ENCODE measurements at places on chromosomes 13 and 19.

DNA sequence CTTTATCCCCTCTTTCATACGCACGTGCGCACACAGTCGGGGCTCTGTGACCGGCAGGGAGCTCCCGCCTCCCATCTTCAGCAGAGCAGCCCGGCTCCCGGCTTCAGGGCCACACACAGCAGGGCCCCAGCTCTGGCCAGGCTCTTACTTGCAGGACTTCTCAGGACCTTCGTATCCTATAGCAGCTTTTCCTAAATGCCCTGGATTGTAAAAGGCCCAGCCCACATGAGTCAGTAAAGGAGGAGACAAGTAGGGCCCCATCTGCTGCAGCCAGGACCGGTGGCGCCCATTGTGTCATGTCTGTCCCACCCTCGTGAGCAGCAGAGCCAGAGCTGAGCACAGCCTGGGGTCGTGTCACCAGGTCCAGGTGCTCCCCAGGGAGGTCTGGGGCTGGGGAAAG, 107.6 kb upstream of the VSTM2B start:
- DNase-seq, result no peak

DNA sequence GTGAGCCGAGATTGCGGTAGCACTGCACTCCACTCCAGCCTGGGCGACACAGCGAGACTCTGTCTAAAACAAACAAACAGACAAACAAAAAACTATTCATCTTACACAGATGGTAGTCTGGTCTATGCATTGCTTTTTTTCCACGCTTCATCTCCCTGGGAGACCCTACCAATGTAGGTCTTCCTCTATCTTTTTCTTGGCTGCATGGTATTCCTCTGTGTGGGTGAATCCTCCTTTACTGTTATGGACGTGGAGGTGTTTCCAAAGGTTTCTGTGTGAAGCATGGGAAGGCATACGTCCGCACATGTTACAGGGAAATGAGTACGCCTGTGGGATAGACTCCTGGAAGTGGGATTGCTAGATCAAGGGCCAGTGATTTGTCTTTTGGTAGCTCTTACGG, 5.6 kb downstream of the BICRA start:
- no peak for DNase-seq

GRCh38 chr19:20444202-20444885, 121.2 kb downstream of the ZNF737 start:
- DNase-seq, result no peak

GRCh38 chr19:1826557-1827521, 14.8 kb upstream of the ATP8B3 start:
- DNase-seq, result no peak

GRCh38 chr13:71677124-71677523, 189.9 kb downstream of the DACH1 start:
- DNase-seq, result no peak

DNA sequence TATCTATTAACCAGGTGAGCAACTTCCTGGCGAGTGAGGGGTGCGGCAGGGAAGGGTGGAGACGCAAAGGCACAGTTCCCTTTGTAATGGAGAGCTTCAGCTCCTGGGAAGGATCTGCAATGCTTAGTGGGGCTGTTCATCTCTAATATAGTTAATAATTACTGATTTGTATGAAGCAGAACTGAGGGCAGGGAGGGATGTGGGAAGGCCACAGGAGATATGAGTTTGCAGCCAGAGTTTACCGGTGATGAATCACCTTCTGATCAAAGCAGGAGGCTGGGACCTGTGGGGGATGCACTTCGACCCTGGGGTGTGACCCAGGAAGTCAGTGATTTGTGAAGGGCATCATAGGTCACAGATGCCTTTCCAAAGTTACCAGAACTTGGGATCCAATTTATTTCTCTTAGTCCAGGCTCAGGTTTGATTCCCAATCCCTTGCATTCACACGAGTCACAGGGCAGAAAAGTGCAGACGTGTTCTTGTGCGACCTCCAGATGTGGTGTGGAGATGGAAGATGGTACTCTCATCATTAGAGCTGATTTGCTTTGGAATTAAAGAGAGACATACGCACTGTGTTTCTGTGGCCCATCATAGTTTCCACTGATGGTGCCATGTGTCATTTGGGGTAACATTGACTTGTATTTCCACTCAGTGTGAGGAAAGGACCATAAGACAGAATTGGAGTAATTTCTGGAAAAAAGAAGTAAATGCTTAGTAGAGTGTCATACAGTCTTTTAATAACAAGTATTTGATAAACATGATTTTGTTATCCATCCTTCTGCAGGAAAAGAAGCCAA, 55.0 kb downstream of the LRCH1 start:
- DNase-seq, result no peak

GRCh38 chr13:60850526-60850925, 453.5 kb downstream of the TDRD3 start:
- no peak for DNase-seq

DNA sequence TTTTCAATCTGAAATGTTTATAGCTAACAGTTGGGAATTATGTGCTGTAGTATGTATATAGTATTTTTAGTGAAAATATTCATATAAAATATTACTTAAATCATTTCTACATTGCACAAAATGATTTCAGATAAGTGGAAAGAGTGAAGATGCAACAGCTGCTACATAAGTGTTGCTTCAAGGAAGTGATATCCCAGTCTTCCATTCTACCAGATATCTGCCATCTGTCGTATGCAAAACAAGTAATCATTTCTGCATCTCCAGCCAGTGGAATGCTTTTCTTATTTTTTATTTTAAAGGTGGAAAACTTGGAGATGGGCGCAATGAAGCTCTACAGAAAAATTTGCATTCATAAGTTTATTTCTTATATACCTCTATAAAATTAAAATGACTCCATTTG, 152.5 kb upstream of the MAB21L1 start:
- no peak for DNase-seq

DNA sequence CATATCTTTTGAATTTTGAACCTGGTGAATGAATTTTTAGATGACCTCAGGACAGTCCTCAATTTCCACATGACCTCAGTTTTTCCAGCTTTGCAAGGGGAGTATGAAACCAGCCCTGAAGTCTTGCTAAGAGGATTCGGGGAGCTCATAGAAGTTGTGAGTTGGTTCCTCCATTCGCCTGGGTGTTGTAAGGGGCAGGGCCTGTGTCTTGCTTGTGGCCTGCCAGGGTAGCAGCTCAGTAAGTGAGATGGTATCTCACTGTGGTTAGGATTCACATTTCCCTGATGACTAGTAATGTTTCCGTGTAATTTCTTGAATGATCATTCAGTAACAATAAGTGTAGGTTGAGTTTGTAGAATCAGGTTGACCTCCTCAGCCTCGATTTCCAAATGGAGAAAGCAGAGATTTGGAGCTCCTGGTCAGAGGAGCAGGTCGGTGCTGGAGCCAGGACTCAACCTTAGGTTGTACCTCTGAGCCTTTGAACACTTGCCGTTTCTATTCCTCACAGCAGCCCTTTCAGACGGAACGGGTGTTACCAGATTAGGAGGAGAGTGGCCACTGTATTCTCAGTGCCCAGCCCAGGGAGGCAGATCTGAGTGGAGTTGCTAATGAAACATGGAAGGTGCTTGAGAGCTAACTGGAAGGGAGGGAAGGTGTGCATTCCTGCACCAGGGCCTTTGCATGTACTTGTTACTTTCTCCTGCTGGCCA, 14.6 kb downstream of the NACC1 start:
- no peak for DNase-seq

GRCh38 chr13:51914137-51914493, 52.3 kb downstream of the CCDC70 start:
- DNase-seq, result no peak

GRCh38 chr13:30313311-30313710, 6.0 kb upstream of the KATNAL1 start:
- DNase-seq, result no peak

DNA sequence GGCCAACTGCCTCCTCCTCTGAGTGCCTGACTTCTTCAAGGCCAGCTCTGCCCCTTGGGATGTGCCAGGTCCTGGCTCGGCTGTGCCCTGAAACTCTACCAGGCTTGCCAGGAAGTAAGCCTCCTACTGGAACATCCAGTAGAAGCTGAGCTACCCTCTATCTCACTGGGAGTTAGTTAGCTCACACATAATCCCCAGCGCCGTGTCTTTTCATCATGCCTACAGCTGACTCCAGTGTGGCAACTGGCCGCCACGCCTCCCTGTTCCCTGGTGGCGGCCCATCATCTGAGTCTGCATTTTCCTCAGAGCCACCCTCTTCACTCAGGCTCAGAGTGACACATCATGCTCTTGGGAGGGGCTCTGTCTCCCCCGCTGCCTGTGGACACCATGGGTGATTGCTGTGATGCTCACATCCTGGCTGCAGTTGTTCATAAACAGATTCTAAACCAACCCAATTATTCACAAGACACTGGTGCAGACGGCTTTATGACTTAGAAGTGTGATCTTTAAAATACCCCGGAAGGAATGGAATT, 131.9 kb upstream of the IRS2 start:
- DNase-seq, result peak; percentile 15

GRCh38 chr13:74574964-74575728, 440.9 kb upstream of the KLF12 start:
- DNase-seq, result no peak

- DNase-seq, result no peak
Measured at GRCh38 chr19:56474308-56474707, 2.8 kb downstream of the ZNF667 start.

- DNase-seq, result no peak
Measured at GRCh38 chr13:78299832-78300623, 303.3 kb downstream of the POU4F1 start.
